ENCODE measurements at places on chromosomes 6 and 20.

DNA sequence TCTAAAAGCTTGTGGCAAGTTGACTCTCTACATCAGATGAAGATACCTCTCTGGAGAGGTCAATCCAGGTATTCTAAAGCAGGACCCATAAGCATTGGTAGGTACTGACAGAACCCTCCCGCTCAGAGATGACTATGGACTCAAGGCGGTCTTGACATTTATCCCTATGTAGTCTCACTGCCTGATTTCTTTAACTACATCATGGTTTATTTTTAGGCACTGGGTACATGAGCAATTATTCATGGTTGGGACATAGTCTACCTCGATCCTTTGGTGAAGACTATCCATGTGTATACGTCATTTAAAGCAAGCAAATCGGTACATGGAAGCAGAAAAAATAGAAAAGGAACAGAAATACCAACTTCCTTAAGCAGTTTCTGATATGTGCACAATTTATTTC is 136.2 kb upstream of the TAB2 start:
- no peak for DNase-seq

DNA sequence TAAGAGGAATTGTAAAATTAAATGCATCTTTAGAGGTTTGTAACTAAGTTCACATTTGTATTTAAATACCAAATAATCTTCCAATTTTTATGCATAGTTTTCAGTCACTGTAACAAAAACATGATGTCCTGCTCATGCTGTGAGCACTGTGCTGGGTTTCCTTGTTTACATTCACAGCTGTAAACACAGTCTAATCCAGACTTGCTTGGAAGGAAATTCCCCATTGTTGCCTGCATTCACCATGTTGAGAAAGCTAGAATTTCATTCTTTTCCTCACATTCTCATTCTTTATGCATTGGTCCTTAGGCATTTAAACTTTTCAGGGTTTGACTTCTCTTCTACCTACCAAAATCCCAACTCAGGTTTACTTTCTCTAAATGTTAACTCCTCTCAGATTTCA is 242.0 kb upstream of the TBX18 start:
- DNase-seq, result no peak

DNA sequence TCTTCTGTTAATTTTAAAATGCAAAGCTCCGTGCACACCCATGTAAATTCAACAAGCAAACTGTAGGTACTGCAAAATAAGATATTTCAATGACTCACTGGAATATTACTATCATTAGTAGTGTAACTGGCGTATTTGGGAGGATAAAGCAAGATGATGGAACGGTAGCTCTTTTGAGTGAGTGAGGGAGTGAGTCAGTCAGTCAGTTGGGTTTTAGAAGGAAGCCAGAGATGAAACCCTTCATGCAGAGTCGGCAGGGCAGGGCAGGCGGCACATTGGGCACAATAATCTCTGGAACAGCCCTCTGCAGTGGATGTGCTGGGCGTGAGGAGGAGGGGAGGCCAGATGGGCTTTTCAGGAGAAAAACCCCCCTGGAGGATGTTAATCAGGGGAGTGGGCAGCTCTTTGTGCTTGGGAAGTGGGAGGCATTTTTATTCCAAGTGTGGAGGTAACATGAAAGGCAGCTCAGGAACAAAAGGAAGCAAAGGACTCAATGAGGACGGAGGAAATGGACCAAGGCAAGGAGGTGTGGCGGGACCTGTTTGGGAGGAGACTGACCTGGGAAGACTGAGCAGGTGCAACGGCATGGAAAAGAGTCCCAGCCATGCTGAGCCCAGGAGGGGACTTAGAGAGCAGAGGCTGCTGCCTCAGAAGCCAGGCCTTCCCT is 171.2 kb downstream of the ZDHHC14 start:
- DNase-seq, result no peak

DNA sequence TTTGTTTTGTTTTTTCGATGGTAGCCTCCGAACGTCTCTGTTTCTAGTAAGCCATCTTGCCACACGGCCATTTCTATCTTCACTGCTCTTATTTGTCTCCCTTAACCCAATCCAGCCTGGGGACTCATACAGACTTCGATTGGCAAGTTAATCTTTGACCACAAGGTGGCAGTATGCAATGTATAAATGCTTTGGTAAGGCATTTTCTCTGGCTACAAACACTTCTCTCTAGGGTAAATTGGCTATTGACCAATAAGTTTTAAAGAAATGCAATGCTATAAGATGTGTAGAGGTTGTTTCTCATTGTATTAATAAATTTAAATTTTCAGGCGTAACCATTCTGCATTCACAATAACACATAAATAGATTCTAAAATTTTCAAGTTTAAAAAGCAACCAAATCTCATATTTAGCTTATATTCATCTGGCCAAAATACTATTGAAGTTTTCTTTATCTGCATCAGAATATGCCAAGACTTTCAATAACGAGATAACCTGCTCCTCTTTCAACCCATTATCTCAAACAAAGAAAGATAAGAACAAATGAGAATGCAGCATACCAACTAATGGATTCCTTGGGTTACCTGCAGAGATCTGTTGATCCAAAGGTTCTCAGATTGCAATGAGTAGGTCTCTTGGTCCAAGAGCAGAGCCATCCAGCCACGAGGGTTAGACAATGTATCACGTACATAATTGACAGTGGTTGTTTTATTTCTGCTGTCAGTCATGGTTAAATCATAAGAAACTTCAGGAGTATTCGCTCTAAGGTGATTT is 231.9 kb downstream of the PKHD1 start:
- no peak for DNase-seq

GRCh38 chr6:53646606-53647005 is 18.9 kb downstream of the KLHL31 start:
- DNase-seq, result no peak

GRCh38 chr20:54123587-54124180 is 50.1 kb downstream of the CYP24A1 start:
- DNase-seq, result no peak

GRCh38 chr20:46229478-46230105 is 78.7 kb downstream of the CDH22 start:
- no peak for DNase-seq

DNA sequence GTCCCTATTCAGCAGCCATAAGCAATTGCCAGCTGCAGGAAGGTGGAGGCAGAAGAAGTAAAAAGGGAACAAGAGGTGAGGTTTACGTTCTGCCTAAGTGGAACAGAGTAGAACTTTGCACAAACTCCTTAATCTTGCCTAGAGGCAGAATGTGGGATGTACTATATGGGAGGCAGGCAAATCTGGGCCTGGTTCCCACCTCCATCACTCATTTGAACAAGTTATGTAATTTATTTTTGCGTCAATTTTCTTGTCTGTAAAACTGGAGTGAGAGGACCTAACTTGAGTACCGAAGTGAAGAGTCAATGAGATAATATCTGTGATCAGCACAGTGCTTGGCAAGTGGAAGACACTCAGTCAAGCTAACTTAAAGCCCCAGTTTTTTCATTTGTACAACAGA is 2.0 kb upstream of the TPBG start:
- DNase-seq, result no peak

- no peak for DNase-seq
These were observed 25.8 kb upstream of the SNRPC start for GRCh38 chr6:34731393-34732060.

GRCh38 chr20:51579137-51579536 is 36.6 kb upstream of the NFATC2 start:
- no peak for DNase-seq

DNA sequence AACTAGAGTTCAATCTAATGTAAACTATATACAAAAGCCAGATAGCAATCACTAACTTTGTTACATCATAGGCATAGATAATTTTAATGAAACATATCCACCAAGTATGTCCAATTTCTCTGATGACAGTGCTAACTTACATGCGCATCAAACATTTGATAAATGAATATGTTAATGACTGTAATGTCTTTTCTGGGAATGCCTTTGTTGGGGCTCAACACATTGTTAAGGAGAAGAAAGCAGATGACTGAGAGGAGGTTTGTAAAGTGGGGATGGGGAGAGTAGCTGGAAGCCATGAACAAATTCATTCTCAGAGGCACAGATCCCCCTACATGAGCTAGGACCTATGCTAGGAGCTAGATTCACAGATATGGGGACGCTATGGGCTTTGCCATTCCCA is 950.0 kb downstream of the KIF16B start:
- DNase-seq, result no peak

DNA sequence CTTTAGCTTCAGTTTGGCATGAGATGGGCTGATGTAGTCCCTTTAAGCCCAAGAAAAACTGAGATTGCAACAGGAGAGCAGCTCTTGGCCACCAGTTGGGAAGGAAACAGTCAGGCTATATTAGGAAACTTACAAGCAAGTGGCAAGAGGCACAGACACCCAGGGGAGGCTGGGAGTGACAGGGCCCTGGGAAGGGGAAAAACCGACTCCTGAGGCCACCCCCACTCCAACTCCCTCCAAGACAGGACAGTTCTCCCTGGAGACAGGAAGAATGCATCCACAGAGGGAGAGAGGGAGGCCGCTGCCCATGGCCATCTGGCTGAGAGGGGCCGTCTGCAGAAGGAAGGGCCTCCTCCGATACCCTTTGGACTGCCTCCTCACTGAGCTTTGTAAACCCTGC is 20.5 kb downstream of the JPH2 start:
- no peak for DNase-seq

- DNase-seq, result no peak
These were observed 44.1 kb downstream of the SAMD3 start for GRCh38 chr6:130178692-130179091.

DNA sequence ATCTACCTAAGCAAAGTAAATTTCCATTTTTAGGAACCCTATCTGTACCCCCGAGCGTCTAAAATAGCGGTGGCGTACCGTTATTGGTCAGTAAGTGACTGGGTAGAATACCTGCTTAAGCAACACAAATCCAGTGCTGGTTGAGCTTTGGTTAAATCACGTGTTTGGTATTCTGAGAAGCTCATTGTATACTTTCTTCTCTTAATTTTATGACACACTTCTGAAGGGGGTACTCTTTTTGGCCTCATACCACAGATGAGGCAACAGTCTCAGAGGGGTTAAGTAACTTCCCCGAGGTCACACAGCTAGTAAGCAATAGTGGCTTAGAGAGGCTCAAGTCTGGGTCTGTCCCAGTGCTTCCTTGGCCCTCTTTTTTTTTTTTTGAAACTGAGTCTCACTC is 151.2 kb downstream of the TFAP2C start:
- DNase-seq, result no peak
